GM23338 (cell line): ENCODE measurements at places on chromosomes 1 and 21. TPM values are rescaled to one million over a fixed set of nuclear protein-coding genes. Genes with fewer than 3 reads are reported as not detected.

IQCC gene
- total RNA-seq, result 3.5 and 3.8 TPM in 2 replicates

OR2L5 gene
- total RNA-seq, result not detected in 2 replicates

SELE gene
- not detected in 2 replicates for total RNA-seq

FBLIM1 gene
- 69.1 and 81.7 TPM in 2 replicates for total RNA-seq

AUNIP gene
- 20.9 and 24.1 TPM in 2 replicates for total RNA-seq

MAP10 gene
- 2.8 and 3.3 TPM in 2 replicates for total RNA-seq

CELF3 gene
- total RNA-seq, result 0.31 and 0.39 TPM in 2 replicates

POU3F1 gene
- 8.6 and 11.5 TPM in 2 replicates for total RNA-seq

C2CD2 gene
- 12.7 and 16.2 TPM in 2 replicates for total RNA-seq

ARHGEF10L gene
- total RNA-seq, result 37.9 and 46.8 TPM in 2 replicates

SIPA1L2 gene
- total RNA-seq, result 12.0 and 17.0 TPM in 2 replicates

MYOM3 gene
- not detected in 2 replicates for total RNA-seq

PLCH2 gene
- 0.08 and 0.31 TPM in 2 replicates for total RNA-seq

FMO1 gene
- total RNA-seq, result not detected in 2 replicates

NR0B2 gene
- not detected in 2 replicates for total RNA-seq

SMIM11 gene
- total RNA-seq, result 8.9 TPM in 1 of 2 replicates, not detected in the other

SPRR2F gene
- total RNA-seq, result not detected in 2 replicates

SLAMF7 gene
- total RNA-seq, result not detected in 2 replicates

PCAT6 gene
- 7.2 TPM in 1 of 2 replicates, not detected in the other for total RNA-seq

CYP2J2 gene
- total RNA-seq, result 1.5 and 2.3 TPM in 2 replicates

TEX38 gene
- total RNA-seq, result not detected in 2 replicates

NUDT4B gene
- total RNA-seq, result 7.5 and 28.1 TPM in 2 replicates

GBP3 gene
- not detected in 2 replicates for total RNA-seq

RIPPLY3 gene
- total RNA-seq, result 2.5 and 2.6 TPM in 2 replicates

CFAP45 gene
- not detected in 2 replicates for total RNA-seq

PLD5 gene
- total RNA-seq, result 4.2 and 5.8 TPM in 2 replicates

AIM2 gene
- total RNA-seq, result 2.1 and 2.5 TPM in 2 replicates
